CD4-positive, alpha-beta T cell treated with Interferon alpha-2 for 1 hour (primary cell): ENCODE measurements at places on chromosomes 2 and 18.

- DNase-seq, result no peak
Observed at GRCh38 chr2:233185963-233186362, 65.5 kb upstream of the ATG16L1 start.

- no peak for DNase-seq
Observed at GRCh38 chr2:20170704-20171250, 54.2 kb downstream of the SDC1 start.

DNA sequence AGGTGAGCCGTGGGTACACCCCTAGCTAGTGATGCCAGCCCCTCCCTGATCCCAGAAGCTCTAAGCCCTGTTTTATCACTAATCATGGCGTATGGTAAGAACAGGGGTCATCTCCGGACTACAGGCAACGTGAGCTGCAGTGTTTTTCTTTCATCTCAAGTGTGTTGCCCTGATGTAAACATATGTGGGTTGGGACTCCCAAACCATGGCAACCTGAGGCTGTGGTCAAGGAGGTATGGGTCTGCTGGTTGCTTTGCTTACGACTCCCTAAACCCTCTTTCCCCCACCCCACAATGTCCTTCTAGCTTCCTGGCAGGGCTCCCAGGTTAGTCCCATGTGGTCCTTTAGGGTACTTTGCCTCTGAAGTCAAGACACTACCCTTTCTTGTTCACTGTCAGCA, 53.6 kb upstream of the AFF3 start:
- no peak for DNase-seq

DNA sequence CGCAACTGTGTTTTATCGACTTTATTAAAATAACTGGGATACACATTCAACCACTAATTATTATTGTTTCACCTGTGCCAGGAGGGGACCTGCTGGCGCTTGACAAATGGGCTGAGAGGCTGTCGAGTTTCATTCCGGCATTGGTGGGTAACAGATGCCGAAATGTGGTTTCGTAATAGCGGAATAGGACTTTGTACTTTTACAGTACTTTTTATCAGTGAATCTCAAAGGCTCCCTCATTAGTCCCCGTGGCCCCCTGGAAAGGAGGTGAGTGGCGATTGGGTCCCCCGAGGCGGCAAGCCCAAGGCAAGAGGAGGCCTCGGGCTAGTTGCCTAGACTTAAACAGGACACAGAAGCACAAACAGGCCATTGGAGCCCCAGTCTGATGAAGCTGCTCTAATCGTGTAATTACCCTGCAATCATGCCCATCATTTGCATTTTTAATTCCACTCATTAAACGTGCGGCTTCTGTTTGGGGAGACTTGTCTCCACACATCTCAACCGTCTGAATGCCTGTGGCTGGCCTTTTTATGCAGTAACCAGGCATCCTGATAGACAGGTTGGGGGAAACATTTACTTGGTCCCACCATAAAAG, 193.2 kb downstream of the INO80D start:
- no peak for DNase-seq

GRCh38 chr2:74778381-74779264, 55.3 kb upstream of the HK2 start:
- DNase-seq, result no peak

GRCh38 chr18:2172881-2173280, 398.4 kb downstream of the METTL4 start:
- DNase-seq, result no peak

GRCh38 chr2:181777734-181778133, 97.4 kb upstream of the NEUROD1 start:
- DNase-seq, result no peak

DNA sequence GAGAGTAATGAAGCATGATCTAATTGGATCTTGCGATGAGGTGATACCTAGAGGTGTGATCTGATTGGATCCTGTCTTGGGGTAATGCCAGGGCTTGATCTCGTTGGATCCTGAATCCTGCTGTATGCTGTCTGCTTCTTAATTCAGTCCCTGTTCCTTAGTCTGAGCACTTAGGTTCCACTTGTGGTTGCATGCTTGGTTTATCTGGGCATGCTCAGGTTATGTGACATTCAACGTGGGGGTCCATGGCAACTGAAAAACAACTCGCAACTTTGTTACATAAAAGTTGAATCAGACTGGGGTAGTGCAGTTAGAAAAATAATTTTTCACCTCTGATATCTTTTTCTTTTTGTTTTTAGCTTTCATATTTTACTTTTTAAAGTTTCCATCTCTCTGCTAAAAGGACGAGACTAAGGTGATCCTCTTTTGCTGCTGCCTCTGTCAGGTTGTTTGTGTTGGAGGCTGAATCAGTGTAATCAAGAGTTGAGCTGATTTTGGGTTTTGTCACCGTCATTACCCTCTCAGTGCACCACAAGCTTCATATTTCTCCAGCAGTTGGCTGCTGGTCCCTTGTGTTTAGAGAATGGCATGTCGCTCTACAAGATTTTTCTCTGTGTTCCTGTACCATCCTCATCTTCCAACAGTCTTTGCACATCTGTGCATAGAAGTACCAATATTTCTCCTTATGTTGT, 67.9 kb downstream of the NCOA1 start:
- DNase-seq, result no peak

DNA sequence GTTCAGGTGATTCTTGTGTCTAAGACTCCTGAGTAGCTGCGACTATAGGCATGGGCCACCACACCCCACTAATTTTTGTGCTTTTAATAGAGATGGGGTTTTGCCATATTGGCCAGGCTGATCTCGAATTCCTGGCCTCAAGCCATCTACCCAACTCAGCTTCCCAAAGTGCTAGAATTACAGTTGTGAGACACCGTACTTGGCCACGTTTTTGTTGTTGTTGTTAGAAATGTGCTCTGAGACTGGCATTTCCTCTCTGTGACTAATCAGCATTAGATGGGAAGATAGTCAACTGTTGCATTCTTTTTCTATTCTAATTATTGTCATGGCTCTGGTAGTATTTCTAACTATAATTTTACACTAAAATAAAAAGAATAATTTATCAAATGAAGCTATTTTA, 191.7 kb downstream of the CAMKMT start:
- DNase-seq, result no peak

DNA sequence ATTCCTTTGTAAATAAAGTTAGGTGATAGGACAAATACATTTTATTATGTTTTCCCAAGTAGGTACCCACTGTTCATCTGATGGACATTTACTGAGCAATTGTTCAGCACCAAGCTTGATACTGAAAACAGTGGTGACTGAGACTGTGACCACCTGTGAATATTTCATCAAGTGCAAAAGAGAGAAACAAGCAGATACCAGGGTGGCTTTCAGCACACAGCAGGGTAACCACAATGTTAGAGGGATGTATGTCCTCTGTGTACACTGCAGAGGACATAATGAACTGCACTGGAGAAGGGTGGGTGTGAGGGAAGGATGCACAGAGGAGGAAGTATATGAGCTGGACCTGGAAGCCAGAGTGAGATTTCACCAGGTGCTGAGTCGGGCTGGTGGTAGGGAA, 411.8 kb downstream of the RAD51AP2 start:
- DNase-seq, result no peak

DNA sequence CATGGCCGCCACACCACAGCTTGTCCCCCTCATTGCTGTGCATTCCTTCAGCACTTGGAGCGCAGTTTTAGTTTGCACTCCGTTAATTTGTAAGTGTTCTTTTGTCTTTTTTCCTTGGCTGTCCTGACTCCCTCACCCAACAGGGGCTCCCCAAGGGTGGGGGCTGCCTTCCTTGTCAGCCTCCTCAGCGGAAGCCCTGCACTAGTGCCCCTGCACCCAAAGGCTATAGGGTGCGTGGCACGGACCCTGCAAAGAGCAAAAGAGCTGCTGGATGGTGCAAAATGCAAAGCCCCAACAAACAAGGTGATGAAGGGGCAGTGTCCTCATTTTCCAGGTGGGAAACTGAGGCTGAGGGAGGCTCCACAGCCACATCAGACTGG, 46.8 kb downstream of the EMX1 start:
- no peak for DNase-seq

GRCh38 chr2:190050001-190050400, 12.5 kb downstream of the MSTN start:
- no peak for DNase-seq
